ENCODE measurements at places on chromosomes 7 and 10.

DNA sequence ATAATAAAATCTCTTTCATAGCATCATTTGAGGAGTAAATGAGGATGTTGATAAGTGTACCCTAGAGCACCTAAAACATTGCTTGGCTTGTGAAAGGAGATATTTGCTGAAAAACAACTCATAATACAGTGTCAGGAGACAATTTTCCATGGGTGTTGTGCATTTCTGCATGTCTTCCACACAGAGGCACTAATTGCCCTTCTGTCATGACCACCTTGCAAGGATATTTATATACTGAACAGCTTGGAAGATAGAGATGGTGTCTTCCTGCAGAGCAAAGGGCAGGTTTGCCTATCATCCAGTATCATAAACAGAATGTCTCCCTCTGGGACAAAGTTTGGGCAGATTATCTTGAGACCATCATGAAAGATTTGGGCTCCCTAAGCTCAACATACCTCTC lies 495.2 kb upstream of the LRRN3 start:
- DNase-seq: no peak

- no peak for DNase-seq
These were observed 19.8 kb upstream of the CCDC7 start for GRCh38 chr10:32426186-32426585.

- DNase-seq: no peak
These were observed 38.7 kb downstream of the GPR26 start for GRCh38 chr10:123704812-123705211.

GRCh38 chr7:155965010-155965409 lies 152.7 kb upstream of the SHH start:
- DNase-seq: no peak

Measured in mucosa of descending colon (tissue), 3 donors.